ENCODE measurements at places on chromosomes 12 and 14. TPM values are rescaled to one million over a fixed set of nuclear protein-coding genes. Genes with fewer than 3 reads are reported as not detected.

GRCh38 chr14:52307905-52308304, 6.2 kb upstream of the PTGER2 start:
- no peak for DNase-seq

- DNase-seq, result no peak
Observed at GRCh38 chr14:70014406-70015095, 135.3 kb downstream of the SMOC1 start.

DNA sequence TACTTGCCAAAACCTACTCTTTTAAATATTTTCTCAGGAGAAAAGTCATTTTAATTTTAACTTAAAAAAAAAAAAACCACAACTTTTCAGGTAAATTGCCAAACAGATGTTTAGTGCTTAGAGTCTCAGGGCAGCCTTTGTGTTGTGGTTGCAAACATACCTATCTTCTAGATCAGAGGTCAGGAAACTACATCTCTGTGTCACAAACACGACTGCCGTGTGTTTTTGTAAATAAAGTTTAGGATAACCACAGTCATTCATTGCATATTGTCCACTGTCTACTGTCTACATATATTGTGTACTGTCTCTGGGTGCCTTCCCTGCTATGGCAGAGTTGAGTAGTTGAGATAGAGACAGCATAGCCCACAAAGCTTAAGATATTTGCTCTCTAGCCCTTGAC, 48.9 kb downstream of the DYRK2 start:
- DNase-seq, result no peak

DNA sequence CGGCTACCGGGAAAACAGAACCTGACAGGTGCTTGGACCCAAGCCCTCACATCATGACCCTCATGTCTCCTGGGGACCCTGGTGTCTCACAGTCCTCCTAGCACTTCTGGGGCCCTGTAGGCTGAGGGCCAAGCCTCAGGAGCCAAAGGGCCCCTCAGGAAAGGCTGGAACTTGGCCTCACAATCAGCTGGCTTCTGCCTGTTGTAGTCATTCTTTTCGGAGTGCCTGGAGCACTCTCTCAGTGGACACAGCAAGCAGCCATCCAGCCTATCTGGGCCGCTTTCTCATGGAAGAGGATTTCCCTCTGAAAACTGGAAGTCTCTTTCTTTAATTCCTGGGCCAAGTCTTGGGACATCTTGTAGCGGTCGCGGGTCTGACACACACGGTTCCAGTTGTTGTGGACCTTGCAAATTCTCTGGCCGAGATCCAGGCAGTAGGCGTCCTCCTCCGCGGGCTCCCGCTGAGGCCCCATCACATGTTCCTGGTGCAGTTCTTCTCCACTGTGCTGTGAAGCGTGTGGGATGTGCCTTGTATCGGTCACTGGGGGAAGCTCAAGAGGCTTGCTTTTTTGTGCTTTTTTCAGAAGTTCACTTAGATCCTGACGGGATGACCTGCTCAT, 169.3 kb downstream of the EMP1 start:
- DNase-seq, result no peak

DNA sequence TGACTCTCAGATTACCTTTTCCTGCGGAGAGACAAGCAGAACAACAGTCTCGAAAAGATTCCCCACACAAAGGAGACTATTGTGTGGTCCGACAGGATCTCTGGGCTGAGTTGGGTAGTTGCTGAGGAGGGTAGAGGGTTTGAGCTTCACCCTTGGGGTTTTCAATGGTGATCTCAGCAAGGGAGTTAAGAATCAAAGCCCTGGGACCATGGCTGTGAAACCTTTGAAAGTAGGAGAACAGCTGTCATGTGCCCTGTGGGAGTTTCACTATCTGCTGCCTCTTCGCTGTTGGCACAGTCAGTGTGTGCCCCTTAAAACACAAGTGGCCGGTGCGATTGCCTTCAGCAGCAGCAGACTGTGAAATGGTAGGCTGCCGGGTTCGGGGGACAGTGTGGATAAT, 14.2 kb upstream of the PLEK2 start:
- DNase-seq, result no peak

GRCh38 chr12:57469296-57470164, 9.9 kb downstream of the GLI1 start:
- DNase-seq, result no peak

- no peak for DNase-seq
Observed at GRCh38 chr12:20523658-20524057, 155.3 kb downstream of the PDE3A start.

DNA sequence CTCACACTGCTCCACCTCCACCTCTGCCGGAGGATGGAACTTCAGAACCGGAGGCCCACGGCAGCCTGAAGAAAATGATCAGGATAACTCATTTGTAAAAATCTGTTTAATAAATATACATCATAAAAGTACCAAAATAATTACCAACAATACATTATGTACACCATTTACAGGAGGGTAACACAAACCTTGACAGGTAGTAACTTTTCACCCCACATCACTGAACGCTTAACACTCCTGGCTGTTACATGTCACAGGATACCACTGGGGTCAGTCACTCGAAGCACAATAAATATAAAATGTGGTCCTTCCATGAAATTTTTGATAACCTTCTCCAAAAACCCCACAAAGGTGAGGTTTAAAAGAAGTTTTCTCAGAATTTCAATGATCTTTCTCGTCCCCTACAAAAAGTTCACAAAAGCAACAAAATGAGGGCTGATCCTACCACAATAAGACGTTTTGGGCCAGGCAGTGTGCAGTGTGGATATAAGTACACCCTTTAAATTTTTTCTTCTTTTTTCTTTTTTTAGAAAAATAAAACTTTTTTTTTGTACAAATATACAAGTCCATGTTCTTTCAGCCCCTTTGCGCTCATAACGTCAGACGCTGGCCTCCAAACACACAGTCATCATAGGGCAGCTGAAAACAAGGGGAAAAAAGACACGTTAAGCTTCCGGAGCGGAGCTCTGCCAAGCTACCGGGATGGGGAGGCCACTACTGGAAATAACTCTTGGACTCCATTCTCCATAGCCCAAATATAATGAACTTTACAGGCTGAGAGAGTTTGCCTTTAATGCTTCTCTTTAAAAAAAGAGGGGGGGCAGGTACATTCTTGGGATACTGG, 2.9 kb downstream of the NFKBIA start:
- DNase-seq, result no peak

GRCh38 chr14:68780358-68781160, 12.3 kb downstream of the ZFP36L1 start:
- DNase-seq, result peak; percentile 28

DNA sequence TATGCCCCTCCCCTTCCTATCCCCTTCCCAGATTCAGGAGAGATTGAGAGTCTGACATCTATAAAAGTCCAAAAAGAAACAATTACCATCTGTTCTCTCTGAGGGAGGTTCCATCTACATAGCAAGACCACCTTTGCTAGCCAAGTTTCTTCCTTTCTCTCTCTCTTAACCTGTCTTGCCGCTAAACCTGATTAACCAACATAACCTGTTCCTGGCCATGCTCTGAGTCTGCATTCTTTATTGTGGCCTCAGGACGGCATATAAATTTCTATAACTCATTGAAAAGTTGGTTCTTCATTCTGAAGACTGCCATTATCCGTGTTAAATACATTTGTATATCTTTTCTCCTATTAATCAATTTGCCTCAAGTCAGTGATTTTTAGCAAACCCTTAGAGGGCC, 594.0 kb downstream of the KCNH5 start:
- no peak for DNase-seq

DNA sequence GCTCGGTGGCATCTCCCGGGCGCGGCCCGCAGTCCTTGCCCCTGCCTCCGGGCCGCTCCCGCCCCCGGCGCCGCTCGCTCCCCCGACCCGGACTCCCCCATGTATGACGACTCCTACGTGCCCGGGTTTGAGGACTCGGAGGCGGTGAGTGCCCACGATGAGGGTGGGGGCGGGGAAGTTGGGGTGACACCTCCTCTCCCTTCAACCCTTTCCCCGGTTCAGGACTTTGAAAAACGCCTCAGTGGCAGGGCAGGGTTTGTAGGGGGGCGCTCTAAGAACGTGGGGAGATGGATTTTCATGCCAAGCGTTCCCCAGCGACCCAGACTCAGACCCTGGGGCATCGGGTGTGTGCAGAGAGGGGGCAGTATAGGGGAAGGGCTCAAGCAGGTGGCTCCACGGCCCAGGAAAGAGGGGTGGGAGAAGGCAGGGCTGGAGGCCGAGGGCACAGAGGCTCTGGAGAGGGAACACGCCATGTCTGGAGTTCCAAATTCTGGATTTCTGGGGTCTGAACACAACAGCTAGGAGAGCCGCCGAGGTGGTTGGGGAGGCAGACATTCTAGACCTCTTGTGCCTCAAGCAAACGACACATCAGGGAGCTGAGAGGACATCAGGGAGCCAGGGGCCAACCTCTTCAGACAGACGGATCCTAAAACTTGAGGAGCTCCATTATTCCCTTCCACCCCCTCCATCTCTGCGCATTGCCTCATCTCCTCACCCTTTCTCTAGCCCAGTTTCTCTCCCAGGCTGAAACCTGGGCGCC, 715 bp downstream of the CACNB3 start:
- DNase-seq, result peak; percentile 3

DNA sequence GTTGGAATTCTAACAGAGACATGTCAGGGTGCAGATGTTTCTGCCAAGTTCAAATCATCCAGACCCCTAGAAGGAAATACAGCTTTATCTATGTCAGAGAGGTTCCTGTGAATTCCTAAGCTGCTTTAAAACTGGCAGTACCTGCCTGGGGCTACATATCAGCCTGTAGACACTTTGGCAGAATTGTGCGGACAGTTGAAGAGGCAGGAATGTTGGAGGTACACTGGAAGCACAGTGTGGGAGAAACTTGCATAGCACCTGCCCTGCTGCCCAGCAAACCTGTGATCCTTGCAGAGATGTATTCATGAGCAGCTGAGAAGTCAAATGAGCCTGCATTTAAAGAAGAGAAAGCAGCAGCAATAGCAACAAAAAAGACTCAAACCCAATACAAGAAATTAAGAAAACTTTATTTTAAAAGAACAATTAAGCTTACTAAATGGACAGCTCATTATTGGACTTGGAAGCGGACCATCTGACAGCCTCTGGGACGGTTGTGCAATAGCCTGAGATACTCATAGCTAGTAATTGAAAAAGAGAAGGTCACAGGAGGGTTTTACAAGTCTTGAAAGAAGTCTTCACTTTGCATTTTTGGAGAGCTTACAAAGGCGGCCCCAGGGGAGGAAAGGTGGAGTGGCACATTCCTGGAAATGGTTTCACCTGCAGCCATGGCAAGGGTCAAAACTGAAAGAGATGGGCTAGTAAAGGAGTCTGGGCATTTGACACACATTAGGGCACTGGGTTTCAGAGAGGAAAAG, 280.9 kb upstream of the FLRT2 start:
- no peak for DNase-seq

GRCh38 chr14:20365928-20366327, 22.5 kb downstream of the PARP2 start:
- DNase-seq, result no peak

- DNase-seq, result no peak
Observed at GRCh38 chr14:45261209-45261608, 8.2 kb upstream of the MIS18BP1 start.

- peak; percentile 36 for DNase-seq
Observed at GRCh38 chr14:34682787-34683321, 31.5 kb downstream of the CFL2 start.

DNA sequence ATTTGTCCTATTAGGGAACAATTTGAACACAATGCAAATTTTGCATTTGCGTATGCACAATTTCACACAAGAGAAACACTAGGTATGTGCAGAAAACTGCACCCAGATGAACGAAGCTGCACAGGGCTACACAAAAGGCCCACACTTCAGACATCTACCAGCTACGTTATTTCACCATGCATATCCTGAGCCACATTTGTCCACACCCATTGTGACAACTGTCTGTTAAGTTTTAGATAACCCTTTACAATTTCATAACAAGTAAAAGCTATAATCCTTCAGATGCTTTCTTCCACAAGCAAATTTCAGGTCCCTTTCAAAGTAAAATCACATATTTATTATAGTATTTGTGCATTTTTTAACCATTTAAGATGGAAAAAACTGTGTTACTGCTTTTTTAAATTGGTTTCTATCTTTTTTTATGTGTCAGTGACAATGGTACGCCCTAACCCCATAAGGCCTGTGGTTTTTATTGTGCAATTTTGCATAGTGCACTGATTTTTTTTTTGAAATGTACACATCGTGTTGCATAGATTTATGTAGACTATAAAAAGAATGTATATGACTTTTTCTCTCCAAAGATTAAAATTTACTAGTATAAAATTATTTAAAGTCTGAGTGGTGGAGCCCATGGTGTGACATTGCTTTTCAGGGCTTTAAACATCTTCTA, 87.8 kb upstream of the BTG1 start:
- DNase-seq, result no peak

- DNase-seq, result no peak
Observed at GRCh38 chr14:101132051-101132571, 228.6 kb upstream of the RTL1 start.

Gene TCL1B
- total RNA-seq, result not detected

Gene TEX52
- not detected for total RNA-seq

Gene RNF212B
- total RNA-seq, result not detected

Gene CNTN1
- 3.7 TPM for total RNA-seq

Gene RIN3
- total RNA-seq, result 1.2 TPM

Gene IPO8
- 9.1 TPM for total RNA-seq
